ENCODE measurements at places on chromosomes 5 and 9.

DNA sequence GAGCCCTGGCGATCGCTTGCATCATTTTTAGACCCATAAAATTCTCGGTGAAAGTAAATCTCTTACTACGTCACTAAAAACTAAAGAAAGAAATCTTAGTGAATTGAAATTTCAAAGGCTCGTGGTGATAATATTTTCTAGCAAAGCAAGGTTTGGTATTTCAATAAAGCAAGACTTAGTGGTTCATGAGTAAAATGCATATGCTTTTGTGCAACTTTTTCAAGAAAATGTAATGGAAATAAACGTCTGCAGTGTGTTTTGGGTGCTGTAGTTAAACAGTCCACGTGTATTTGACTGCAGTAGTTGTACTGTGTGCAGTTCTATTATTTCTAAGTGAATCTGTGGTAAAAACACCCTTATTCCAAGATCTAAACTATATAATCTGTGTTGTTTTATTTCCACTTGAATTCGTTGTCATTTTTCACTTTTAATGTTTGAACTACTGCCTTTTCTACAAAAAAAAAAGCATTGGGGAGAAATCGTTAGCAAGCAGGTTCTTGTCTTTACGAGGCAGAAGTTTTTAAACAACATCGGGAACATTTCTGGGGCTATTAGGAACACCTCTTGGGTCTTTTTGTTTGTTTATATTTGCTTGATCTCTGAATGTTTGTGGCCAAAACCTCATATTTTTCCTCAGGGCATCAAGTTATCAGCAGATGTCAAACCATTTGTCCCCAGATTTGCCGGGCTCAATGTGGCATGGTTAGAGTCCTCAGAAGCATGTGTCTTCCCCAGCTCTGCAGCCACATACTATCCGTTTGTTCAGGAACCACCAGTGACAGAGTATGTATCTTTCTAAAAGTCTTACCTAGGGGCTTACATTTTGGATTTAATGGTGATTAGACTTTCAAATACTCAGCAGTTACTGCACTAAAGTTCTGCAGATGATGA lies 960 bp downstream of the SECISBP2 start:
- DNase-seq, result no peak

- DNase-seq, result no peak
These were observed 57.5 kb downstream of the CDH18 start for GRCh38 chr5:19930451-19930850.

DNA sequence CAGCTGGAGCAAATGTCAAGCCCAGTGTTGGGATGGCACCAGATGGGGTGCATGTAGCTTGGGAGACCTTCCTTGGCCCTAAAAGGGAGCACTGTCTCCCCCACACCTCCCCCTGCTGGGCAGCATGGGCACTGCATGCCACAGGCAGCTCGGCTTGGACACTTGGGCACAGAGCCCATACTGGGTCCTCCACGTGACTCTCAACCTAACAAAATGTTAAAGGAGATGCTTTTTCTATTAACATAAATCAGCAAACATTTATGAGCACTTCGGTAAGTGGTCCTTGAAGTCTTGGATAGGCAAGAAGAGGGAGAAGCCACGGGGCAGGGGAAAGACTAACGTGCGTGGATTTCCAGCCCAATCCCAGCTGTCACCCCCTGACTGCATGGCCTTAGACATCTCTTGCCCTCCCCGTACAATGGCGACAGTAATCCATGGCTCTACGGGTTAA lies 23.9 kb upstream of the MAPK9 start:
- DNase-seq, result no peak

DNA sequence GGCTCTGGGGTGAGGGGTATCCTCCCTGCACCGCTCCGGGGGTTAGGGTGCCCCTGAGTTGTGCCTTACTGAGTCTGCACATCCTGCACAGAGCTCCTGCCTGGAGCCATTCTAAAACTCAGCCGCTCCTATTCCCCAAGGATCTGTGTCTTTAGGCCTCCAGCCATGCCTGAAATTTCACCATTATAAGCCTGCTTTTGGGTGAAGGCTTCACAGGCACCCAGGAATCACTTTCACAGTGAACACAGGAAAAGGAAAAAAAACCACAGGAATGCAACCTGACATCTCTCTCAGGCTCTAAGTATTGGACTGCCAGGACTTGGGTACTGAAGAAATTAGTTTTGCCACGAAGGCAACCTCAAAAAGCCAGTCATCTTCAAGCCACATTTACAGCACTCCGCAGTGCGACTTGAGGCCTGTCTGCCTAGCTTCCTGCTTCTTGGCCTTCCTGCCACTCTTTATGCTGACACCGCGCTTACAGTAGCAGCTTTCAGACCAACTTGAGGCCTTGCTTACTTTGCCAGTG lies 30.9 kb downstream of the GALNT10 start:
- DNase-seq, result peak; percentile 84

DNA sequence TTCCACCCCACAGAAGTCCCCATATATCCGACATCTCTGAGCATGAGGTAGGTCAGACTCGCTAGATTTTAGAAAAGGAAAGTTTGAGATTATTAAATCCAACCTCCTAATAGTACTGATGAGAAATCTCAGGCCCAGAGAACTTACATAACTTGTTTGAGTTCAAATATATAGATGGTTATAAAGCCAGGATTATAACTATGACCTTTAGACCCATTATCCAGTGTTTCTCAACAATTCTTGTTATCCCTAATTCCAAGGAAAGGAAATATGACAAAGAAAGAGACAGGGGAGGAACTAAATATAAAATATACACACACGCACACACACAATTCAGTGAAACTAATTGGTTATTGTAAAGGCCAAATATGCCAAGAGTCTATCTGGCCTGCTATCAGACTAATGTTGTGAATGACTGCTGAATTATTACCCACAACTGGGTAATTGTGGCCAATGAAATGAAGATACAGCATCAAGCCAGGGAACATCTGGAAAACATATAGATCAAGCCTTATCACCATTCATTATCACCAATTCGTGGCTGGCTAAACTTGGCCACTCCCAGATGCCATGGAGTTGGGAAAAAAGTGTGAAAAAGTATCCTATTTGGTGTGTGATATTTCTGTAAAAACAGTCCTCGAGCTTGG lies 248.4 kb downstream of the PRELID2 start:
- DNase-seq, result no peak

DNA sequence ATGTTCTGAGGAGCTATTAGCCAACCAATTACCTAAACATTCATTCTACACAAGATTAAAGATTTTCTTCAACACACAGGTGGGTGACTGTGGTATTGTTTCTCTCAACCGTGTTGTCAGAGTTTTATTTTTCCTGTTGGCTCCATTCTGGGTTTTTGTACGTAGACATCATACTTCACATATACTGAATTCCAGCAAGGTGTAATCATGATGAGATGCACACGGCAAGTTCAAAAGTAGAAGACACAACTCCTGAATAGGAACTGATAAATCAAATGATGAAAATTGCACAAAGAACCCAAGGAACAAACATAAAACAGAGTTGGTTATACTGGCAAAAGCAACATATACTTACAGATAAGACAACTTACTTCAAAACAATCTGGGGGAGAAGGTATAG lies 40.2 kb upstream of the RANBP6 start:
- no peak for DNase-seq

GRCh38 chr9:9764821-9765220 lies 848.0 kb downstream of the PTPRD start:
- no peak for DNase-seq

DNA sequence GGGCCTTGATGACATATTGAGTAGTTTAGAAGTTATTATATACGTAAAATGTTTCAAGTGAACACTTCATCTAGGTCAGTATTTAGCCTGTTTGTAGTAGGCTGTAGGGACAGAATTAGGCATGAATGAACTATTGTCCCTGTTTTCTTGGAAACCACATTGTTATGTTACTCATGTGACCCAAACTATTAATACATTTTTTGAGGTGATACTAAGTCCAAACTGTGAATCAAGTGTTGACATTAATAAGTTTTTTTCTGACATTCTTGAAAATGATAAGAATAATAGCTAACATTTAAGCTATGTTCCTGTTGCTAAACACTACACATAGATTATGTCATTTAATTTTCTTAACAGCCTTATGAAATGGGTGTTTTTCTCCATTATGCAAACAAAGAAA lies 1642.7 kb upstream of the WWC1 start:
- DNase-seq, result no peak

GRCh38 chr9:120136696-120137095 lies 443.3 kb downstream of the CDK5RAP2 start:
- no peak for DNase-seq

- DNase-seq, result no peak
These were observed 310.8 kb downstream of the CDH12 start for GRCh38 chr5:22542340-22542739.

GRCh38 chr9:77021922-77022782 lies 2.7 kb downstream of the FOXB2 start:
- no peak for DNase-seq

GRCh38 chr9:97560154-97560553 lies 58.7 kb downstream of the TMOD1 start:
- no peak for DNase-seq

DNA sequence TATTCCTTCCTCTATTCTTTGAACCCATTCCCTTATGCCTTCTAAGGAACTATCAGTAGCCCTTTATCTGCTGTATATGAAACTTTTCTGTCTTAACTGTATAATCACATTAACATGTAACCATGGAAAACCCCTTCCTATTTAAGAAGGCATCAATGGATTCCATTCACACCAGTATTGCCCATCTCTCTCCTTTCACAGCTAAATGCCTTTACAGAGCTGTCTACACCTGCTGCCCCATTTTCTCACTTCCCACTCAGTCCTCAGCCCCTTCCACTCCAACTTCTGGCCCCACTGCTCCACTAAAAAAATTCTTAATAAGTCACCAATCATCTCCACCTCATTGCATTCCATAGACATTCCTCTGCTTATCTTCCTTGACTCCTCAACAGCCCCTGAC lies 50.8 kb downstream of the SEC61B start:
- no peak for DNase-seq

DNA sequence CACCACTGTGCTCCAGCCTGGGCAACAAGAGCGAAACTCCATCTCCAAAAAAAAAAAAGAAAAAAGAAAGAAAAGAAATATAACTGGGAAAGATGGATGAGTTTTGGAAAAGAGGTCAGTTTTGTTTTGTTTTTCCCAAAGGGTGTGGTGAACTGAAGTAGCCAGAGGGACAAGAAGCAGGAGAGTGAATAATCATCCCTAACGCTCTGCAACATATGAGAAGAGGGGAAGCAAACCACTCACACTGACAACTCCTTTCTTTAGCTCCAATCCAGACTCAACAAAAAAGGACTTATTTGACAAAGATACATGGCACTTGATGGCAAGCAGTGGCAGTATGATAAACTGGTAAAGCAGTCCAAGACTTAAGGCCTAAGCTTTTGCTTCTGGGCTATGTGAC lies 176.1 kb upstream of the HMHB1 start:
- no peak for DNase-seq

- DNase-seq, result no peak
These were observed 115.1 kb upstream of the SHB start for GRCh38 chr9:38183994-38184568.

- peak; percentile 36 for DNase-seq
These were observed at the start of gene LHX2 for GRCh38 chr9:124011460-124012301. LHX2 (plus strand) TSS chr9:124011768; CDS start chr9:124012349, 581 bp downstream.

GRCh38 chr9:104883169-104883568 lies 44.8 kb downstream of the ABCA1 start:
- no peak for DNase-seq

DNA sequence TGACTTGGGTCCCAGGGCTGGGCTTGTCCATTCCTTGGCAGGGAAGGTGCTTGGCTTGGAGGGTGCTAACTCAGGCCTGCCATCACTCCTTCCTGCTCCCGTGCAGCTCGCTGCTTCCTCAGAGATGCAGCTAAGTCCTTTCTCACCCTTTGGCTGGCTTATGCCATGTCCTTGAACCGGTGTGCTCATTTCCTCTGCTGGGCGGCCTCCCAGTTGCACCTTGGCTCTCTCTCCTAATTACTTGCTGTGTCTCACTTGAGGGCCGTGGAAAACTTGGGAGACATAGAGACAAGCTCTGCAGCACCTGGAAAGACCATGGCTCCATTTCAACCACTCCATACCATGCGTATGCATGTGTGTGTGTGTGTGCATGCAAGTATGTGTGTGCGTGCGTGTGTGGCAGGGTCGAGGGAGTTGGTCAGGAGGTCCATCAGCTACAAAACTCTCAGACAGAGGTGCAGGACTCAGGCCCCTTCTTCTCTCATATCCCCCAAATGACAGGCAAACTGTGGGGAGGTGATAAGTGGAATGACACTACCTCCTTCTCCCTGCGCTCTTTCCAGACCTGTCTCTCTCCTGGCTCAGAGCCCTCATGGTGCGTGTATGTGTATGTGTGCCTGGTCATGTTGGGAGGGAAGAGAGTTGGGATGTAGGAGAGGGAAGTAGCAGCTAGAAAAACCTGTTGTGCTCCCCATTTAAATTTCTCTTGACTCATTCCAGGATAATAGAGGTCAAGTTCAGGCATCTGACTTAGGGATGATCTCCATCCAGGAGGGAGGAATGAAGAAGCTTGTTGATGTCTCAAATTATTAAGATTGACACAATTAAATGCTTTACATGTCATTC lies 17.6 kb upstream of the MTMR12 start:
- DNase-seq, result no peak

- no peak for DNase-seq
These were observed 456 bp downstream of the ZNF79 start for GRCh38 chr9:127424676-127424999.

- no peak for DNase-seq
These were observed 2.4 kb downstream of the TTC39B start for GRCh38 chr9:15304632-15305031.

- no peak for DNase-seq
These were observed 24.7 kb downstream of the LHX6 start for GRCh38 chr9:122204055-122204454.

- no peak for DNase-seq
These were observed 180.1 kb downstream of the CACNA1B start for GRCh38 chr9:138057726-138058125.

DNA sequence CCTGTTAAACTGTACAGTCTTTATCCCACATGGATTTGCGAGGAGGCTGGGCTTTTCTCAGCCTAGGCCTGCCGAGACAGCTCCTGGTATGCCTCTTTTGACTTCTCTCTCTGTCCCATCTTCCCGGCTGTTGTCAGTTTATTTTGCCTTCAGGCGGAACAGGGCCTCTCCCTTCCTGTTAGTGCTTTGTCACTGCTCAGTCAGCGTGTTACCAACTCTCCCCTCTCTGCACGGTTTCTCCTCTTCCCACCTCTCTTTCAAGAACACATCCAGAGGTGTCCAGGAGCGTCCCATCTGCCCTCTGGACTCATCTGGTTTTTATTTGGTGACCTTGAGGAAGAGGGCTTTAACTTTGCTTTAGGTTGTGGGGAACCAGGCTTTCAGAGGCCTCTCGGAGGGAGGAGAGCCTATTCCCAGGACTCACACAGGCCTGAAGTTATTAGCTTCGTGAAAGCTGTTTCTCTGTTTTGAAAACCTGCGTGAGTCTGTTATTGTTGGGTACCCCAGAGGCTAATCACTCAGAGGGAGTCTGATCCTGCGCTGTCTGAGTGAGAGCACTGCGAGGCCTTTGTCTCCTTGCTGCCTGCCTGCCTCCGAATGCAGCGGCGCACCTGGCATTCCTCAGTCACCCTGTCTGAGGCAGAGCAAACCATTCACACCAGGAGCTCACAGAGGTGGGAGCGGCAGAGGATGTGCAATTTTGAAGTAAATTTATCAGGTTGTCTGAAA lies 234.4 kb upstream of the MPDZ start:
- no peak for DNase-seq

- DNase-seq, result no peak
These were observed 62.6 kb upstream of the IER5L start for GRCh38 chr9:129240581-129241211.

- no peak for DNase-seq
These were observed 11.9 kb downstream of the UNC5A start for GRCh38 chr5:176822041-176822792.

All from GM04503 (cell line).